GOT3 (cell line): ENCODE measurements at places on chromosomes 3 and 15.

- DNase-seq = no peak
Observed at GRCh38 chr3:161067335-161067734, 37.8 kb downstream of the B3GALNT1 start.

GRCh38 chr3:77530870-77531269 is 491.0 kb downstream of the ROBO2 start:
- no peak for DNase-seq

- DNase-seq = no peak
Observed at GRCh38 chr15:99702895-99703602, 30.2 kb downstream of the LYSMD4 start.

DNA sequence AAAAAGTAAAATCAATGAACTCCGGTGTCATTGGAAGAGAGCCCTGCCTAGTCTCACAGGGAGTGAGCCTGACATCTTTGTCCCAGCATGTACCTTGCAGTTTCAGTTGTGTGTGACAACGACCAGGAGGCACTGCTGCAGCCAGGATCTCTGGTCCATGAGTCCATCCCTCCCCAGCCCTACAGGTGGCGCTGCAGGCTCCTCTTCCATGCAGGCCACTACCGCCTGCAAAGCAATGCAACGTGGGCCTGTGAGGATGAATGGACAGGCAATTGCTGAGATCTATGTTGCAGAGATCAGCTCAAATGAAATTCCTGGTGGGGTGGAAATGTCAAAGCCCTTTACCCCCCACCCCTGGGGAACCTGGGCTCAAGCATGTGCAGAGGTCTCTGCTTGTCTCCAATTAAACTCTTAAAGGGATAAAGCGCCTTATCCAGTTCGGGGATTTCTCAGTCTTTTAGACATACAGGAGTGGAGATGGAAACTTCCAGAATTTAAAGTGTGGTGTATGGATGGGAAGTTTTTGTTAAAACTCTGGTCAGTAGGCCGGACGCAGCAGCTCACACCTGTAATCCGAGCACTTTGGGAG is 35.8 kb downstream of the TKT start:
- DNase-seq = peak; percentile 39

GRCh38 chr3:50627407-50628051 is 10.6 kb downstream of the MAPKAPK3 start:
- DNase-seq = no peak
